Left hindlimb (tissue), 1 donor: ENCODE measurements at places on chromosomes 1 and 21.
A peak's percentile ranks its signal among the peaks of the same experiment; 100 is the strongest.

- DNase-seq, result no peak
Observed at GRCh38 chr21:45078371-45078770, 4.0 kb downstream of the ADARB1 start.

- no peak for DNase-seq
Observed at GRCh38 chr1:52355847-52356505, 10.0 kb downstream of the CC2D1B start.

GRCh38 chr1:205687242-205687641 lies 6.9 kb upstream of the SLC45A3 start:
- no peak for DNase-seq

GRCh38 chr1:204885790-204886189 lies 15.1 kb downstream of the NFASC start:
- no peak for DNase-seq

- no peak for DNase-seq
Observed at GRCh38 chr1:162709870-162710269, 77.6 kb downstream of the DDR2 start.

DNA sequence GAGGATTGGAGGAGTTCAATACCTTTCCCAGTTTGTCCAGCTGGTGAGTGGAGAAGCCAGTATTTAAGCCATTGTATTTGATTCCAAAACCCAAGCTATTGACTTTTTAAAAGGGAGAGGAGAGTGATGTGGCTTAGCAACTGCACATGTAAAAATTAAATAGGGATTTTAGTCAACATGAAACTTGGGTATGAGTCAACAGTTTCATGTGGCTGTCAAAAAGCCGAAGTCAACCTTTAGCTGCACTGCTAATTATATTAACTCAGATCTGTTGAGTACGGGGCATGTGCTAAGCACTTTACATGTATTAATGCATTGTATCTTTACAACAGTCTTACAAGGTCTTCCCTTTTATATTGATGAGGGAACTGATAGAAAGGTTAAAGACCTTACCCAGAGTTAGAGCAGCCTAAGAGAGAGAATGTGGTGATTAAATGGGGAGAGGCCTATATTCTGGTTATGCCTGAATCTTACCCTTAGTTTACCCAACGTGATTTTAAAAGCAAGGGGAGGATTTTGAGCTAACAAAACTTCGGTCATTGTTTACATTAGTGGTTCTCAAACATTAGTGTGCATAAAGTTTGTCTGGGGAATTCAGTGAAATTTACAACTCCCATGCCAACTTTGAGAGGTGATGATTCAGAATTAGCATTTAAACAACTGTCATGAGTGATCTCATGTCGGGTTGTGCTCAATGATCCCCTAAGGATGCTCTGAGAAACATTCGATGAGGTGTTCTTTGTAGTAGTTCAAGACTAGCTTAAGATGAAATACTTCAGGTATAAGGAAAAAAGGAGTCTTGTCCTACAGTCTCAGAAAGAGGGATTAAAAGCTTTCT lies 6.9 kb upstream of the SLC35F3 start:
- no peak for DNase-seq

GRCh38 chr1:230517786-230518185 lies 91.7 kb upstream of the PGBD5 start:
- DNase-seq, result peak; percentile 46

DNA sequence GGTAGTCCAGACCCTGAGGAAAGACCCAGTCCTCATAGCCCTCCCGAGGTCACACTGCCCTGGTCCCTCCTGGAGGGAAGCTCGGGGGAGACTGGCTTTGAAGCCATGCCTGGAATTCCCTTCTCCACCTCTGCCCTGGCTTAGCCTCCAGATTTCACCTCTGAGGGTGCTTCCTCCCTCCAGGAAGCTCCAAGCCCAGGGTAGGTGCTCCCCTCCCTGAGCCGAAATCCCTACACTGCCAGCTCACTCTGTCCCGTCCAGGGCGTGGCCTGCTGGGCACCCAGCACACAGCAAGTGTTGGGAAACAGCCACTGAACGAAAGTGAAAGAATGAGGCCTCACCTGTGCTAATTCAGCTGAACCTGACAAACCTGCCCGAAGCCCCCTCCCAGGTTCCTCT lies 6.0 kb upstream of the TNFRSF25 start:
- no peak for DNase-seq

DNA sequence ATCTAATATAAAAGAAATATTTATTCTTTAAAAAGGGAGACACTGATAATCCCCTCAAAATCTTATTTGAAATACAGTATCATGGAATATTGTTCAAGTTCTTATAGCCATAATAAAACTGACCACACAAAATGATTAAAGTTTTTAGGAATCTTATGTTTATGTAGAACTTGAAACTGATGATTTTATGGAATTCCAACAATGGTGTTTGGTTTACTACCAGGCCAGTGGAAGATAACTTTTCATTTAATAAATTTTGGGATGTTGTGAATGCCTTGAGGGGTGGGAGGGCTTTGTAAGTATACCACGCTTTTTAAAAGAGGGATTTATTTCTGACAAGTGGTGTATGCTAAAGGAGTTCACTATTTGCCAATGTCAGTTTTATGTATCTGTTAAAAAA lies 87.7 kb downstream of the RAB3GAP2 start:
- DNase-seq, result no peak

- no peak for DNase-seq
Observed at GRCh38 chr1:81021134-81021533, 779.6 kb upstream of the ADGRL2 start.

GRCh38 chr21:14523234-14523633 lies 22.9 kb downstream of the SAMSN1 start:
- no peak for DNase-seq

DNA sequence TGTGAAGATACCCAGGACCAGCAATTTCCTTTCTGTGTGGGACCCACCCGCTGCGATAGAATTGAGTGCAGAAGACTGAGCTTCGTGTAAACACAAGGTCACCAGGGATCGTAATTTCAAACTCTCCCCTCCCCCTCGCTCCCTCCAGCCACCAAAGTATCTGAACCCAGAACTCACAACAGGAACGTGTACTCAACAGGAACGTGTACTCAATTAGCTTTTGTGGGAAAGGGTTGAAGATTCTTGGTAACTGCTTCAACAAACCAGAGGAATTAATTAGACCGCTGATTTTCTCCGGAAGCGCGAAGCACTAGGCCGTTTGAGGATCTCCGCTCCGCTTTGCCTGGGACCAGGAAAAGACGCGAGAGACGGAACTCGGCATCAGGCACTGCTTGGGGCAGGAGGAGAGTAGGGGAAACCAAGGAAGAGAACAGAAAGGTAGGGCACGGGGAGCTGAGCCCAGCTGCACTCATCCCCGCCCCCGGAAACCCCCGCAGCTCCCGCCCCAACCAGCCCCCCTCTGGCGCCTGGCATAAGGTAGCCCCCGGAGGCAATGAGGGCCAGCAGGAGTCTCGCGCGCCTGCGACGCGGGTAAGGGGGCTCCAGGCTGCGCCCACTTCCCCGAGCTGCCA lies 453 bp downstream of the DRAM2 start:
- no peak for DNase-seq

GRCh38 chr1:59107516-59107915 lies 189.4 kb upstream of the FGGY start:
- DNase-seq, result no peak

- no peak for DNase-seq
Observed at GRCh38 chr1:228904222-228904621, 168.9 kb downstream of the RHOU start.

DNA sequence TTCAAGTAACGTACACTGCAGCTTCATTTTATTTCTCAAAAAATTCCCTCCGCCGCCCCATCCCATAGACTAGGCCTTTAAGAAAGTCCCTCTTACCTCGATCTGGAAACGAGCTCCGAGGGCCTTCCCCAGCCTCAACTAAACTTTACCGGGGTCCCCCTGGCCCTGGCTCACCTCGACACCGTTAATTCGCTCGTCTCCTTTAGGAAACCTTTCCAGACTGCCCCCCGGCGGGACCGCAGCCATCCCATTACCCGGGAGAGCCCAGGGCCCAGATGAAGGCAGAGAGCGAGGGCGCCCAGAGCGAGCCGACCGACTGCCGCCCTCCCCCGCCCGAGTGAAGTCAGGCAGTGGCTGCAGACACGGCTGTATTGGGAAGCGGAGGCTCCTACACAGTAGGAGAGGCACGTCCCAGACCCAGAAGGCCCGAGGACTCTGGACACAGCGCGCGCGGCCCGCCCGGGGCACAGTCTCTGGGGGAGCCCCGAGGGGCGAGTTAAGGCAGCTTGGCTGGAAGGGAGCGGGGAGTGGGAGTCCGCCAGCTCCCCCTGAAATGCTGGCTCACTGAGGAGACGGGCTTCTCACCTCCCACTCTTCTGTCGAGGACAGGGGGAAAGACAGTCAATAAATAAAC lies 14.6 kb downstream of the SEMA6C start:
- DNase-seq, result peak; percentile 67

DNA sequence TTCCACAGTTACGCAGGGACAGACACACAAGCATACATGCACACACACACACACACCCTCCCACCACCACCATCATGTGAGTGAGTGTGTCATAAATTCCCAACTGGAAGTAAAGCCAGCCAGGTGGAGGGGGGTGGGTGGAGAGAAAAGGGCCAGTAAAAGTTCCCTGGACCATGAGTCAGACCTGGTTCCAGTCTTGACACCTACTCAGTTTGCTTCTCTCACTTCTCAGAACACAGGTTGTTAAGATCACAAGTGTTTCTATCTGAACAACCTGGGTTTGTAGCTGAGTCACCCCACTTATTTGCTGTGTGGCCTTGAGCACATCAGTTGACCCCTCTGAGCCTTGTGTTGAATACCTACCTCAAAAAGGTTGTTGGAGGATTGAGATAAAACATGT lies 9.6 kb downstream of the EPHA10 start:
- no peak for DNase-seq

DNA sequence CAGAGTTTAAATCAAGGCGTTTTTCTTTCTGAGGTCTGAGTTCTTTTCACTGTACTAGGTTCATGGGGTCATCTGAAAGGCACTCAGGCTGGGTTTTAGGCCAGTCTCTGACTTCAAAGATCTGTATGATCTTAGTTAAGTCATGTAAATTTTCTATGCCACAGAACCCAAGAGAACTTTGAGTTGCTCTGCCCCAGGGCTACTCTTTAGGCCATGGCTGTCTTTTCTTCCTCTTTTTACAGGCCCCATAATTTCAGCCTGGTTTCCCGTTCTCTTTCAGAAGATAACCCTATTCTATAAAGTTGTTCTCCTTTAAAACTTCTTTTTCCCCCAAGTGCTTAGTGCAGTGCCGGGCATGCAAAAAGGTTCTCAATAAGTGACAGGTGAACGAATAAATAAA lies 26.1 kb downstream of the METTL13 start:
- no peak for DNase-seq

- no peak for DNase-seq
Observed at GRCh38 chr1:11301601-11302000, 28.6 kb downstream of the UBIAD1 start.

DNA sequence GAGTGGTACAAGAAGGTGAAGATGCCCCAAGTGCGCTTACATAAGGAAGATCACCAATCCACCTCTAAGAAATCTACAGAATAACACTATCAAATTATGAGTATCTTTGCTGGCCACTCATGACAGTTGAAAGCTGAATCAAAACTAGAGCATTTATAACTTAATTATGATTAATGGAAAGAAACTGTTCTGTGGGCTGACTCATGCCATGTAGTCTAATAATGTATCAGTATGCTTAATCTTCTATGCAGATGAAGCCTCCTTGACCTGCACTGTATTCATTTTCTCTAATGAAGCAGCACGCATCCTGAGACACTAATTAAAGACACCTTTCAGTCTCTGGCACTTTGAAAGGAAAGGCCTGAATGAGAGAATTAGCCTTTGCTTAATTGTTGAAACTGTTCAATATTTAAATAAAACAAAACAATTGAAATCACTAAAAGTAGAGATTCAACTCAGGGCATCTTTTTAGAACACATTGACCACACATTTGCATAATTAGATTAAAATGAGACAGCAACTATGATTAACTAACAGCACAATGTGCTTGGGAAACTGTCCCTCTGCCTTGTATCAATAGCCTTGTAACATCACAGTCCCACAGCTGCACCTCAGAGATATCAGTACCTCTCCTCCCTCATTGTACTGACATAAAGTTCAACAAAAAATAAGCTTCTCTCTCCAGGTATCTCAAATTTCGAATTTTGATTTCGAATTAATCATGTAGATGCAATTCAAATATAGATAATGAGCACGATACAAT lies 105.6 kb downstream of the NTPCR start:
- no peak for DNase-seq

DNA sequence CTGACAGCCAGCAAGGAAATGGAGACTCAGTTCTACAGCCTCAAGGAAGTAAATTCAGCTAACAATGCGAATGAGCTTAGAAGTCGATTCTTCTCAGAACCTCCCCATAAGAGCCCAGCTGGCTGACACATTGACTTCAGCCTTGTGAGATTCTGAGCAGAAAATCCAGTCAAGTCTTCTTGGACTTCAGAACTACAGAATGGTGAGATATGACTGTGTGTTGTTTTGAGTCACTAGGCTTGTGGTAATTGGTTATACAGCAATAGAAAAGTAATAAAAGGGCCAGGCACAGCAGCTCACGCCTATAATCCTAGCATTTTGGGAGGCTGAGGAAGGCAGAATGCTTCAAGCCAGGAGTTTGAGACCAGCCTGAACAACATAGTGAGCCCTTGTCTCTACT lies 161.8 kb upstream of the IVNS1ABP start:
- DNase-seq, result no peak

- DNase-seq, result no peak
Observed at GRCh38 chr1:40886318-40887011, 24.3 kb upstream of the CITED4 start.

- DNase-seq, result no peak
Observed at GRCh38 chr1:59288046-59288445, 8.8 kb upstream of the FGGY start.

DNA sequence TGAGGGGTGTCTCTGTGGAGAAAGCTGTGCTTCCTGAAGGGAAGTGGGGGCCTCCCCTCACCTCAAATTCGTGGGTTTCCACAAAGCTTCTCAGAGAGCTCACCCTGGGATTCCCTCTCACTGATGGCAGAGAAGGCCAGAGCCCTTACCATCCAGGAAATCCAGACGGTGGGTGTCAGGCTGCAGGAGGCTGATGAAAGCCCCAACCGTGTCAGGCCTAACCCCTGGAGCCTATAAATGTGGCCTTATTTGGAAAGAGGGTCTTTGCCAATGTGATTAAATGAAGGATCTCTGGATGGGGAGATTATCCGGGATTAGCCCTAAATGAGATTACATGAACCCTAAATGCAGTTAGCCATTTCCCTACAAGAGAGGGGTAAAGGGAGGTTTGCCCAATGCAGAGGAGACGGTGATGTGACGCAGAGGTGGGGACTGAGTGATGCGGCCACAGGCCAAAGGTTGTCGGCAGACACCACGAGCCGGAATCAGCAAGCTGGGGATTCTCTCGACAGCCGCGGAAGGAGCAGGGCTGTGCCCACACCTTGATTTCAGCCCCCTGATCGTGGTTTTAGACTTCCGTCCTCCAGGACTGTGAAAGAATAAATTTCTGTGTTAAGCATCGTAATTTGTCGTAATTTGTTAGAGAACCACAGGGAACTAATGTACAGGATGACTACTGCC lies 82.6 kb downstream of the TOMM20 start:
- no peak for DNase-seq

- DNase-seq, result no peak
Observed at GRCh38 chr1:157189986-157190982, 52.1 kb upstream of the ETV3 start.

- DNase-seq, result no peak
Observed at GRCh38 chr1:25873120-25873519, 2.4 kb downstream of the PAQR7 start.

GRCh38 chr1:116125758-116126157 lies 14.6 kb downstream of the MAB21L3 start:
- DNase-seq, result no peak
